ENCODE measurements at places on chromosomes 3 and 15.

GRCh38 chr3:38827791-38828190 lies 11.8 kb upstream of the SCN10A start:
- DNase-seq = no peak

- DNase-seq = no peak
Measured at GRCh38 chr15:74750751-74751150, 2.1 kb downstream of the CYP1A2 start.

- DNase-seq = no peak
Measured at GRCh38 chr3:52530918-52531826, 2.5 kb downstream of the NT5DC2 start.

DNA sequence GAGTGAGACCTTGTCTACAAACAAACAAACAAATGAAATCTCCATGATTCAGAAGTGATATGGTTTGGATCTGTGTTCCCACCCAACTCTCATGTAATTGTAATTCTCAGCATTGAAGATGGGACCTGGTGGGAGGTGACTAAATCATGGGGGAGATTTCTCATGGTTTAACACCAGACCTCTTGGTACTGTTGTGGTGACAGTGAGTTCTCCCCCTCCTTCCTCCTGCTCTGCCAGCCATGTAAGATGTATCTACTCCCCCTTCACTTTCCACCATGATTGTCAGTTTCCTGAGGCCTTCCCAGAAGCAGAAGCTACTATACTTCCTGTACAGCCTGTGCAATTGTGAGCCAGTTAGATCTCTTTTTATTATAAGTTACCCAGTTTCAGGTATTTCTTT lies 438.4 kb upstream of the THBS1 start:
- DNase-seq = no peak

Data from activated naive CD4-positive, alpha-beta T cell treated with Interleukin-2 at 50 U/mL for 16 hours (primary cell).